ENCODE measurements at places on chromosomes 11 and 22. TPM values are rescaled to one million over a fixed set of nuclear protein-coding genes. Genes with fewer than 3 reads are reported as not detected.

LRRC56 gene
- total RNA-seq: 0.30 TPM

CHST1 gene
- 64.6 TPM for total RNA-seq

IPO7 gene
- total RNA-seq: 153 TPM

IGSF9B gene
- 0.91 TPM for total RNA-seq

MAJIN gene
- total RNA-seq: not detected

KDELR3 gene
- total RNA-seq: 80.2 TPM

INPP5J gene
- total RNA-seq: 0.30 TPM

AMOTL1 gene
- 29.3 TPM for total RNA-seq

SEC14L6 gene
- total RNA-seq: under 0.01 TPM
